ENCODE measurements at places on chromosomes 6 and 20.

DNA sequence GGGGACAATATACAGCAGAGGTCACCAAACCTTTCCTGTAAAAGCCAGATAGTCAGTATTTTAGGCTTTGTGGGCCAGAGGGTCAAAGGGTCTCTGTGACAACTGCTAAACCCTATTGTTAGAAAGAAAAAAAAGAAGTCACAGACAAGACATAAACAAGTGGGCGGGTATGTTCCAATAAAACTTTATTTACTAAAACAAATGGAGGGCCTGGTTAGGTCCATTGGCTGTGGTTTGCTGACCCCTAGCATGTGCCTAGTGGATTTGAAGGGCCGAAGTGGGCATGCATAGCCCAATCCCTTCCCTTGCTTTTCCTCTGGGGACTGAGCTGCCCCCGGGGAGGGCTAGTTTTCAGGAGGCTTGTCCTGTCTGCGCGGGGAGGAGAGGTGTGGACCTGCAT is 78.9 kb downstream of the SULF2 start:
- H3K4me1 ChIP-seq, result peaks cover 36% of the 10 kb centered on the region
- H3K4me3 ChIP-seq, result no peak overlapping the region
- no peaks in the 10 kb centered on the region for H3K27me3 ChIP-seq
- H3K36me3 ChIP-seq, result no peaks in the 10 kb centered on the region

- H3K27me3 ChIP-seq, result no peaks in the 10 kb centered on the region
- no peaks in the 10 kb centered on the region for H3K4me1 ChIP-seq
- H3K36me3 ChIP-seq, result no peaks in the 10 kb centered on the region
- H3K27ac ChIP-seq, result no peak overlapping the region
- H3K4me3 ChIP-seq, result no peak overlapping the region
Measured at GRCh38 chr6:72936766-72937559, 288.3 kb downstream of the KHDC1L start.

DNA sequence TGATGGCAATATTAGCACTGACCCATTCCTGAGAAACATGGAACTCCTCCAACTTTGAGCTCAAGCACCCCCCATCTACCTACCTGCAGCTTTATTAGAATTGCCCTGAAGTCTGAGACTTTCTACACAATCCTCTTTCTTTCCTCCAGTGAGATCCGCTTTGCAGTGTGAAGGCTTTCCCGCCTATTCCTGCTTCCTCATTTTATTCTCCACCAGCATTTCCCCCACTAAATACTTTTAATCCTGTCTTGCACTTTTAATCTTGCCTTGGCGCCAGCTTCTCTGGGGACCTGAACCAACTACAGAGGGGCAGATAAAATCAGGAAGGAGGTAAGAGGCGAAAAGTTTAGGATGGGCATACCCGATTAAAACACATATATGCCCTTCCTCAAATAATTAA is 178.1 kb upstream of the PRDM1 start:
- no peak overlapping the region for H3K4me3 ChIP-seq
- H3K27me3 ChIP-seq, result no peaks in the 10 kb centered on the region
- DNase-seq, result no peak
- H3K36me3 ChIP-seq, result no peaks in the 10 kb centered on the region
- H3K27ac ChIP-seq, result no peak overlapping the region

DNA sequence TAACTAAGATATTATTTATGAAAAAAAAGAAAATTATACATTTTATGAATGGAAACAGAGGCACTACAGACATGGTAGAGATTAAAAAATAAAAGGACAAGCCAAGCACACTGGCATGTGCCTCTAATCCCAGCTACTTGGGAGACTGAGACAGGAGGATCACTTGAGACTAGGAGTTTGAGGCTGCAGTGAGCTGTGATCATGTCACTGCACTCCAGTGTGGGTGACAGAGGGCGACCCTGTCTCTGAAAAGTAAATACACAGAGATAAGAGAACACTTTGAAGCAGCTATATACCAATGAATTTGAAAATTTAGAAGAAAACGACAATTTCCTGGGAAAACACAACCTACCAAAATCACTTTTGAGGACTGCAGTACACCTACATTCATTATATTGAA is 47.4 kb upstream of the TFAP2C start:
- H3K4me3 ChIP-seq, result no peak overlapping the region
- H3K27ac ChIP-seq, result no peak overlapping the region
- H3K36me3 ChIP-seq, result no peaks in the 10 kb centered on the region
- no peaks in the 10 kb centered on the region for H3K4me1 ChIP-seq

GRCh38 chr20:62426699-62427131 is 624 bp downstream of the RBBP8NL start:
- H3K4me1 ChIP-seq, result no peaks in the 10 kb centered on the region
- DNase-seq, result no peak
- H3K4me3 ChIP-seq, result no peak overlapping the region

DNA sequence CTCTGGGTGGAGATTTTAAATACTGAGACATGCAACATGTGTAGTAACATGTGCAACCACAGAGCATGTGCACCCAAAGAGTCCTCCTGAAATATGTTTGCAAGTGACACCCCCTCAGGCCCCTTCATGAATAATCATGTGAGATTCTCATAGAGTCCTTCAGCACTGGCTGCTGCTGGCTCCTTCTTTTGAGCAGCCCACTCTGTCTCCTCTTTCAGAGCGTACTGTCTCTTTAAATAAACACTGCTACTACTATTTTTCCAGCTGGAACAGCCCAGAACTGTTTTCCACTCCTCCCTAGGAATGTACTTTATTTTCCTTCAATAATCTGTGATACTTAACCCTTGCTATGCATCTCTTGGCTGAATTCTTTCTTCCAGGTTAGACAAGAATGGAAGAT is 42.0 kb downstream of the HLA-DRB5 start:
- no peaks in the 10 kb centered on the region for H3K27me3 ChIP-seq
- no peaks in the 10 kb centered on the region for H3K36me3 ChIP-seq
- H3K4me3 ChIP-seq, result no peak overlapping the region
